Fibroblast of the aortic adventitia (primary cell): ENCODE measurements at places on chromosomes 4 and X.

DNA sequence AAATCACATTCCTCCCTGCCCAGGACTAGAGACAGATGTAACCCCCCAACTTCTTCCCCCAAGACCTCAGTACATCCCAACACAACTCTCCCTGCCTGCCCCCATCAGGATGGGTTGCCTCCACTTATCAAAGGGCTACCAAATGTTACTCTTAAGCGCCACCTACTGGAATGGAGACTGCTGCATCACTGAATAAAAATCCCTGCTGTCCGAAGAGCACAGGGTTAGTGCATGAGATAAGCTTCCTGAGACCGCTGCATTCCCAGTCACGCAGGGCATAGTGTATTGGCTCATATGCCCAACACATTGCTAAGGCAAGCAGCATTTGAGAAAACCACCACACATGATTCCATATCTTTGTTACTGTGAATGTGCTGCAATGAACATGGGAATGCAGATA, 544.5 kb downstream of the PPP4R3C start:
- DNase-seq: peak; percentile 8

- DNase-seq: peak; percentile 75
These were observed 17.4 kb downstream of the IRAK1 start for GRCh38 chrX:154002215-154002719.

- no peak for DNase-seq
These were observed 1066.8 kb upstream of the ADGRL3 start for GRCh38 chr4:60133375-60133774.

GRCh38 chr4:75099321-75099720, 166.4 kb downstream of the PARM1 start:
- no peak for DNase-seq

DNA sequence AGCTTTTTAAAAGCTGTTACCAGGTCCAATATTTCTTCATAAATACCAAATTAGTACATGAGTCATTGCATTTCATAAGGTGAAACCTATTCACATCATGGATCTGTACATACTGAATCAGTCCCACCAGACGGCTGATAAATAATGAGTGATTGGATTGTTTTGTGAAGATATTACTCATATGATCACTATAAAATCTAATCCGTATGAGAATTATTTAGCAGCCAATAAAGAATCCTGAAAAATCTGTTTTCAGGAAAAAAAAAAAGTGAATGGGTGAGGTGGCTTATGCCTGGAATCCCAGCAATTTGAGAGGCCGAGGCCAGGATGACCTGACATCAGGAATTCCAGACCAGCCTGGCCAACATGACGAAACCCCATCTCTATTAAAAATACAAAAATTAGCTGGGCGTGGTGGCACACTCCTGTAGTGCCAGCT, 438.1 kb downstream of the INPP4B start:
- DNase-seq: peak; percentile 79

DNA sequence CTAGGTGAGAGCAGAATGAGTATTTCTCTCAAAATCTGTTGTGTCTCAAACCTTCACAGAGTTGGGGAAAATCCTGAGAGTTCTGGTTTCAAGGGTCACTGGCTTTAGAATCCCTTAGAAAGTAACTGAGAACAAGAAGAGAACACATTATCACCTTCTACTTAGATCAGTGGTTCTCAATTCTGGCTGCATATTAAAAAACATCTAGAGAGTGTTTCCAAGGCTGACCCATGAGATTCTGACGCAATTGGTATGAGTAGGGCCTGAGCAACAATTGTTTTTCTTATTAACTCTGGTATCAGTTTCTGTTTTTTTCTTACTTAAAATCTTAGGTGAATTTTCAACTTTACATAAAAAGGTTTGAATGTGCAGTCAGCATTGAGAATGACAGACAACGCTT, 212.8 kb downstream of the HS6ST2 start:
- DNase-seq: no peak

DNA sequence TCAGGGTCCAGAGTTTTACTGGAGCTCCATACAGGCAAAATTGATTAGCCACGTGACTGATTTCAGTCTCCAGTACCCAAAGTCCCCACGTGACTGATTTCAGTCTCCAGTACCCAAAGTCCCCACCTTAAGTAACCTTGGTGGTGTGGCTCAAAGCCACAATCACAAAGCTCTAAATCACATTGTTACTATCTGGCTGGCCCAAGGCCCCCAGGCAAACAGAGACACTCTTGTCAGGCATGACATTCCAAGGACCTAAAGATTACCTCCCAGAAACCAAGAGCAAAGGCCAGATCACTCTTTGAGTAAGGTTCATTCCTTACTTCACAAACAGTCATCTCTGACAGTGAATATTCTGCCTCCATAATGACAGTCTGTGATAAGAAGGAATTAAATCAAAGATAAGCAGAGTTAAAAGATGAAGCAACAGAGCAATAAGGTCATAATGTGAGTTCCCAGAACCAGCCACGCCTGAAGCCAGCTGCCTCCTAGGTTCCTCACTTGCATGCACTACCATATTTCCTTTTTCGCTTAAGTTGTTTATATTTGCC, 78.5 kb downstream of the ANXA3 start:
- DNase-seq: no peak

DNA sequence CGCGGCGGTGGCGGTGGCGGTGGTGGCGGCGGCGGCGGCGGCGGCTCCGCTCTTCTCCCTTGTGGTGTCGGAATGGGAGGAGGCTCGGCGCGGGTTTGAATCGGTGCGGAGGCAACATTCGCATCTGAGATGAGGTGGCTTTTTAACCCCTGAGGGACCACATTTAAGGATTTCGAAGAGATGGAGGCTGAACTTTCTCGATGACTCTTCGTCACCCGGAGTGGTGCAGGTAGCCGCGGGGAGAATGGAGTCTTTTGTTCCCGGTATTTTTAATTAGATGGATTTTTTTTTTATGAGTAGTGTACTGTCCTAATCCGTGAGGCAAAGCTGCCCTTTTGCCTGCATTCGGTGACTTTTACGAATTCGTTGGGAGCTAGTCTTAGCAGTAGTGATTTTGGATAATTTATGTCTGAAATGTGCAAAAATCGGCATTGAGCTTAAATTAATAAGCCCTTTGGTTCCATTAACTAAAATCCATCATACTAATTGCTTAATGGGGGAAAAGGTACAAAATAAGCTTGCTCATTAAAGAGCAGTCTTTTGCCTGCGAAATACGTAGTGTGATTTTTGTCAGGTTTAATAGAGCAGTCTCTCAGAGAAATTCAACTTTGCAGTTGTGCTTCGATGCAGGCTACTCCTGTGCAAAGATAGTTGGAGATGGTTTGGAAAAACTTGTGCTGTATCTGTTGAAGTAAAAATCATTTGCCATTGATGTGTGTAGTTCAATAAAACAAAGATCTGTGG, 206.2 kb downstream of the TENM3 start:
- DNase-seq: peak; percentile 26

DNA sequence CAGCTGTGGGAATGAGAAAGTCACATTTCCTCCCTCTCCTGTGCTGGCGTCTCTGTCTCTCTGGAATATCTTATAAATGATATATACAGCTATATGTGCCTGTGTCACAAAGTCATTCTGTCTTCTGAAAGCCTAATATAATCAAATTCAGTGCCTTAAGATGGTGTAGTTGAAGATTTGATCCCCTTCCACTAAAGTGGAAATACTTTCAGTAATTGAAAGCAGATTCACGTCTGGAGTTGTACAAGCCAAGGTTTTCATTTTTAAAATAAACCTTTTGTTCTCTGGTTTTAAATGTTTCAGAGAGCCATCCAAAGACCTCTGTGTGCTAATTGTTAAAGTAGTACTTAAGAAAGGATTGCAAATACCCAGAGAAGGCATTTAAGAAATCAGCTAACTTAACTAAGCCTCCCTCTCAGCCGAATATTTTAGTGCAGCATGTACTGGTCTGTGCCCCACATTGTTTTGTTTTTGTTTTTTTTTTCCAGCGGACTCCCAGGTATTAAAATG, 206.8 kb downstream of the TENM3 start:
- DNase-seq: peak; percentile 8

DNA sequence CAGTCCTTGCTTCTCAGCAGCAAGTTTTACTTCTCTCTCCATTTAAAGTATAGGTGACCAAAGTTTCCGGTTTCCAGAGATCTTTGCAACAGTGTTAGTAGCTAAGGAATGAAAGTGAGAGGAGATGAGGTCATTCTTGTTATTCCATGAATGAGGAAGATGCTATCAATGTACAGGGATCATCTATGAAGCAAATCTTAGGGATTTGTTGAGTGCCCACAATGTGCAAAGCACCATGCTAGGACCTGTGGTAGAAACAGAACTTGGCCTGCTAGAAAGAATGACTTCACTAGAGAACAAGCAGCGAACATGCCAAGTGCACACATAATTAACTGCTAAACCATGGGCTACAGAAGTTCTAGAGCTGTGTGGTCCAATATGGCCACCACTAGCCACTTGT, 112.5 kb downstream of the MID1 start:
- DNase-seq: no peak

GRCh38 chr4:54100595-54101189, 729 bp downstream of the GSX2 start:
- no peak for DNase-seq

- DNase-seq: no peak
These were observed 59.8 kb downstream of the CASK start for GRCh38 chrX:41863343-41864203.

- peak; percentile 9 for DNase-seq
These were observed 35.4 kb upstream of the SPP1 start for GRCh38 chr4:87939978-87940690.

- DNase-seq: no peak
These were observed 341 bp upstream of the PRPS2 start for GRCh38 chrX:12790885-12791256.

DNA sequence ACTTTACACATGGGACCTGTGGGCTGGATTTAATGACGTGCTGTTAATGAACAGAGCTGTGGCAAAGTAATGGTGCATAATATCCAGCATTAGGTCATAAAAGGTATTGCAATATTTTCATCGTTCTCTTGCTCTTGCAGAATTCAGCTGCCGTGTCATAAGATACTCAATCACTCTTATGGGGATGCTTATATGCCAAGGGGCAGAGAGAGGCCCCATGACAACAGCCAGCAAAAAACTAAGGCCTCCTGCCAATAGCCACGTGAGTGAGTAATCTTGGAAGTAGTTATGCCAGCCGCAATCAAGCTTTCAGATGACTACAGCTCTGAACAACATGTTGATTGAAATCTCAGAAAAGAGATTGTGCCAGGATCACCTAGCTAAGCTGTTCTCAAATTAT, 616.9 kb downstream of the FSTL5 start:
- no peak for DNase-seq

DNA sequence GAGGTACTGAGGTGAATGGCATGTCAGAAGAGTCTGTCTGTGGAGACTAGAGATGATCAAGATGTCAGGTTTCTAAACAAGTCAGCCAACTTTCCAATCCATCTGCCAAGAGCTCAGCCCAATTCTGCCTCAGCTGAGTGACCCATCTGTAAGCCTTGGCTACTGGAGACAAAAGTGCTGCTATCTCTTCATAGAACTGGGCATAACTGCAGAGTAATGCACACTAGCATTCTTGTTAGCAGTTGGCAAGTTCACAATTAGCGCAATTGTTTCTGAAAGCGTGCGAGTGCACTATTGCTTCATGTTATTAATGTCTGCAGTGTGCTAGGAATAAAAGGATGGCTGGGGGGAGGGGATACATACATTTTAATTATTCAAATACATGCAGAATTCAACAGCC, 32.9 kb upstream of the SH3D19 start:
- DNase-seq: peak; percentile 8

DNA sequence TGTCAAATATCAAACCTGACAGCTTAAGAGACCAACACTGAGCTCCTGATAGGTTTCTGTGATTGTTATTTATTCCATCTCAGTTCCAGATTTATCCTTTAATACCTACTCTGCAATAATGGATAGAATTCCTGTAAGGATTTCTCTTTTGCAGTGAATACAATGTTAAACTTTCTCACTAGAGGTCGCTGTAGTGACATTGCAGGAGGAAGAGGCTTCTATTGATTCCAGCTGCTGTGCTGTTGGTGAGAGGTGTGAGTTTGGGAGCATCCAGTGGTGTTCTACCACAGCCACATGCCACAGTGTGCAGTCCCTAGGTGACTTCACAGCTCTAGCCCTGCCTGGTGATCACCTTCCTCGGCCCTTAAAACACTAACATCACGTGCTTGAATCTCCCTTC, 34.6 kb upstream of the DCAF8L2 start:
- peak; percentile 41 for DNase-seq

DNA sequence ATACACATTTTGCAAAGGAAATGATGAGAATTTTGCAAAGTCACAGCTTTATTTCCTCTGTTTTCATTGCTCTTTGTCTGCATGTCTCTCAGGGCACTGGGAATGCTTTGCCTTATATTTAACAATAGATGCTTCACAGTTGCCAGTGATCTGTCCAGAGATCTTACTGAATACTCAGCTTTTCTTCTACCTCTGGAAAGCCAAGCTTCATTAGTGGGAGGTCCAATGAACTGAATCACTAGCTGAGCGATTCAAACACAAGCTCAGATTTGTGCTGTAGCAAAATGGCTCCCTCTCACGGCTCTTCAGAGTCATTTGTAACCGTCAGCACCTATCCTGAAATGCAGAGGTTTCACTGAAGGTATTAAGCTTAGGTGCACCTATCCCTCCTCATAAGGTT, 138.9 kb downstream of the DCLK2 start:
- DNase-seq: peak; percentile 94

GRCh38 chr4:3301450-3302172, 8.8 kb downstream of the RGS12 start:
- no peak for DNase-seq

DNA sequence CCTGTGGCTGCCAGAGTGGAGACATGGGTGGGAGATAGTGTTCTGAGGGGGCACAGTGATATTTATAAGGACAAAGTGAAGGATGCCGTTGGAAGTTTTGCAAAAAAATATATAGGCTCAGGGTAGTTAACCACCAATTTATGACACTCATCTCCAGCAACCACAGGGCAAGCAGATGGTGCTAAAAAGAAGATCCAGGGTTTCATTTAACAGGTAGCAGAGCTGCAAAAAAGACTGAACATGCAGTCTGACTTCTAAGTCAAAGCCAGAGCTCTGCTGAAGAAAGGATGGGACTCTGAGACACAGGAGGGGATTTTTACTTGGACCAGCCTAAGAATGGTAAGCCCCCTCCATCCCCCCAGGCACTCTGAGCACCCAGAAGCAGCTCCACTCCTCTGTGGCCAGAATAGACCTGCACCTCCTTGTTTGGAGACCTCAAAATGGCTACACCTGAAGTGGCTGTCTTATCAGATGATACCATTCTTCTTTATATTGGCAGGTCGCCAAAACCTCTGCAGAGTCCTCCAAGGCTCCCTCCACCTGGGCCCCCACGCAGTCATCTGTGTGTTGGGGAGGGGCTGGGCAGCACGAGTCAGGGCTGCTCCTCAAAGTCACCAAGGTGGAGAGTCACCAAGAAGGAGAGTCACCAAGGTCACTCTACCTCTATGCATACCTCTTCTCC, 161.4 kb upstream of the FAM9B start:
- no peak for DNase-seq

GRCh38 chr4:107468156-107468555, 251.9 kb downstream of the PAPSS1 start:
- DNase-seq: no peak
